Activated T-cell treated with anti-CD3 and anti-CD28 coated beads, Interleukin-2, amount 50 U/mL, for 24 hours (primary cell): ENCODE measurements at places on chromosomes 7 and 10.

DNA sequence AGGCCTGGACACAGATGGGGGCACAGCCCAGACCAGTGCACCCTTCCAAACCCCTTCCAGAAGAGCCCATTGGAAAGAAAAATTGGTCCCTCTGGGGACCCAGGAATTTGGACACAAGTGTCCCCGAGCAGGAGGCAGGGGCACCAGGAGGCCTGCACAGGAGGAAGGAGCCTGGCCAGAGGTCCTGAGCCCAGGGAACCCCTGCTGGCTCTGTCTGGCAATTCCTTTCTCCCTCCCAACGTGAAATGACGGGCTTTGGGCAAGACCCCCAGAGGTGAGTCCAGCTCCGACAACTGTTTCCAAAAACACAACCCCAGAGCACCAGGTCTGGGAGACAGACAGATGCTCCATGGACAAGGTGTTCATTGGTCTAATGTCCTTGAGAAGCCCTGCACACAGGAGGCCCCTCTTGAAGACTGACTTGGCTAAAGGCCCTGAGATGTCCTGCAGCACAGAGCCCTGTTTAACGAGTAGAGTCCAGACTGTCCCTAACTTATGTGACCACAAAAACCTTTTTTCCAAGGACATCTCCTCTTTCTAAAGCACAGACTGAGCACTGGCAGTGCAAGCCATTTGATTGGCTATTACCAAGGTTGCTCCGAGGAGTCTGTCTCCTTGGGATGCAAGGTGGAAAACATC lies 150.7 kb downstream of the OAT start:
- DNase-seq = no peak

- no peak for DNase-seq
These were observed at the start of gene CFTR for GRCh38 chr7:117479225-117480054. TSS of gene CFTR (plus strand) at chr7:117480025. CDS start at chr7:117480095, 70 bp downstream.

DNA sequence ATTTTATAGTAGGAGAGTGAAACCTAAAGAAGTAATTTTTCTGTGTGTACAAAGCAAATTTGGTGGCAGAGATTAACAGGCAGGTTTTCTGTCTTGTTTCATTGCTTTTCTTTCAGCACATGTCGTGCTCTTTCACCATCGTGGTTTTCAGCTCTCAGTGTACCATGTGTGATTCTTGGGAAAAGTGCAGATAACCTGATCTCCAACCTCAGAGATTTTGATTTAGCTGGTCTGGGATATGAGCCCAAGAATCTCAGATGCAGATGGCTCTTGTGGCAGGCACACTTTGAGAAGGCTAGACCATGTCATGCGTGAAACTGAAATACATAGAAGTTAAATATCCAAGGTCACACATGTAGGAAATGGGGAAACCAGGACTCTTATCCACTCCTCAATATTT lies 317.4 kb downstream of the EXOC4 start:
- no peak for DNase-seq

DNA sequence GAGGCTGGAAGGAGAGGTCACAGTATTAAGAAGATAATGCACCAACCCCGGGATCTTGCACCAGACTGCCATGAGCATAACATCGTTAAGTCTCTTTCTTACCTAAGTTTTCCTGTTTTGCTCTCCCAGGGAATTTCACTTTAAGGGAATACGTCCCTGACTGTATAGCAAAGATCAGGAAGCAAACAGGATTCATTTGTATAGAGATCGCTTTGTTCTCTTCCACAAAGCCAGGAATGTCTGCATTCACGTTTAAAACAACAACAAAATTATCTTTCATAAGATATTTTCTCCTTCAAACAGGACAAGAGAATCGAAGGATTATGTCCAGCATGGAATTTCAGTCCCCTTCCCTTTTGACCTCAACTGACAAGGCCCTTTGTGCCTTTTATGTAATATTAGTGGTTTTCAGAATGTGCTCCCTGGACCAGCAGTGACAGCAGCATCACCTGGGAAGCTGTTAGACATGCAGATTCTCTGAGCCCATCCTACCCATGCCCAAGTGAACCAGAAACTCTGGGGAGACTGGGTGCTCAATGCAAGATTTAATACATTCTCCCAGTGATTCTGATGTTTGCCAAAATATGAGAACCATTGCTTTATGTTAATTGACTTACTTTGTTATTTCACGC lies 286.3 kb downstream of the FGFR2 start:
- DNase-seq = no peak

DNA sequence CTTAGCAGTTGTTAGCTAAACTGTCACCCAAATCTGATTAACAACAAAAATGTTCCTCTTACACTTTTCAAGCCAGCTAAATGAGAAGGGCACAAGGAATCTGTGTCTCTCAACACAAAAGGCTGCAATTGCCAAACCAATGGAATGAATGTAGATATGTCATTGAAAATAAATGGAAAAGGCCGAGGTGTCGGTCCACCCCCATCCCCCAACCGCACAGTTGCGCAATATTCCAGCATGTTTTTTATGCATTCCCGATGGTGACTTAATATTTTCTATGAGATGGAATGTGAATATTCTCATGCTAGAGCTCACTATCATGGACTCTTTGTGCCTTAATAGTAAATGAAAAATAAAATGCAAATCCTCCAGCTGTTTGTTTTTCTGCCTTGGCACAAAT lies 181.6 kb upstream of the LRGUK start:
- no peak for DNase-seq

DNA sequence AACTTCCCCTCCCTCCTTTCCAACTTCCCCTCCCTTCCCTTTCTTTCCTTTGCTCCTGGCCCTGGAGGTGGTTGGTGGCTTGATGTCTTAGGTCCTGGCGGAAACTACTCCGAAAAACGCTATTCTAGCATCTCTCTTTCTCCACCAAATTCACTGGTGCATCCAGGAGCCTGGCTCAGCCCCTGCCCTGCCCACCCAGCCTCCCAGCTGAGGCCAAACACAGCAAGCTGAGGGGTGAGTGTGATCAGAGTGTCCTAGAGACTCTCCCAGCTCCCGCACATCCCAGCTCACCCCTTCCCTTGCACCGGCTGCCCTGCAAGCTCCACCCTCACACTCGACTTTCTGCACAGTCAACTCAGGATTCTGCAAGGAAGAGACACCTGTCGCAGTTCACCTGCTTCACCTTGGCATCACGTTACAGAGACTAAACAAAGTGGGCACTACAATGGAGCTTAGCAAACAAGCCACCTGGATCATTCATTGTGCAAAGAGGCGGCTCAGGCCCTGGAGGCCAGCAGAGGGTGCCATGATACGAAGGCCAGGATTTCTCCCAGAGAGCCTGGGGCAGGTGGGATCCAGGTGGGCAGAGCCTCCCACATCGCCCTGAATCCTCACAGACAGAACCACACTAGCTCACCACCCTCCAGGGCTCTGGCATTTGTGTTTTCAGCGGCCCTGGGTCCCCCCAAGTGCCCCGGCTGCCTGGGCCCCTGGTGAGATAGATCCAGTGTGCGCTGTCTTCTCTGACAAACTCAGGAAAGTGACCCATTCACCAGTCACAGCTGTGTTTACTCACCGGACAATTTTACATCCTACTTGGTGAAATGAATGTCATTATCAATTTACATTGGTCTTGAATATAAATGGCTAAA lies 169.6 kb downstream of the TCERG1L start:
- no peak for DNase-seq

- DNase-seq = no peak
These were observed 101.8 kb downstream of the CHN2 start for GRCh38 chr7:29296421-29296820.
